ENCODE measurements at places on chromosomes 4 and X.

- DNase-seq, result no peak
Observed at GRCh38 chrX:17409566-17410290, 34.7 kb downstream of the NHS start.

DNA sequence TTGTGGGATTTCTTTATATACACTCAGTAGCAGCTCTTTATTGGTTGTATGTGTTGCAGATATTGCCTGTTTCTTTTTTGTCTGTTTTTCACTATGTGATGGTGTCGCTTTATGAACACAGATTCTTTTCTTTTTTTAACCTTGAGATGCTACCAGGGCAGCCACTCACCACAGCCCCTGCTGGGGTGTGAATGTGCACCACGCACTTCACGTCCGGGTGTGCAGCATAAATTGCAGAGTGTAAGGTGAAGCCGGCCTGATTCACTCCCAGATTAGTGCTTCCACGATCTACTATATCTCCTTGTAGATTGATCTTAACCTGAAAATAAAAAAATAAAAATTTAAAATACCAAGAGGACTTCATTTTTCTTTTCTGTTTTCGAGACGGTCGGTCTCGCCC, 71.4 kb downstream of the FAM193A start:
- DNase-seq, result no peak

DNA sequence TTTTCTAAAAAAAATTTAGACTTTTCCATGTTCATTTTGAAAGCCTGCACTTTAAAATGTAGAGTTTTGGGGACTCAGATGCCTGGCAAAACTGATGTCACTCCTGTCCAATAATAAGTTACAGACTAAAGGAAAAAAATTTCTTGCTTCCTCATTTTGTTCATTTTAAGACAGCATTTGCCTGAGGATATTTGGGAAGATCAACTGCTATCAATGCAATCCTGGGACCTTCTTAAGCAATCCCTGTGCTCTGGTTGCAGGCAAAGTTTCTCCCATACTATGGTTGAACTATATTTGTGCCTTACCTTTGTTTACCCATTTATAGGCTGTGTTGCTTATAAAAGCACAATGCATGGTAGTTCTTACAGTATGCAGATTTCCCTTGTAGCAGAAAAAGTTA, 280.4 kb downstream of the CFAP47 start:
- DNase-seq, result no peak

- no peak for DNase-seq
Observed at GRCh38 chr4:83328521-83329187, 6.0 kb downstream of the HPSE start.

- DNase-seq, result no peak
Observed at GRCh38 chrX:136572030-136572429, 40.0 kb downstream of the VGLL1 start.

DNA sequence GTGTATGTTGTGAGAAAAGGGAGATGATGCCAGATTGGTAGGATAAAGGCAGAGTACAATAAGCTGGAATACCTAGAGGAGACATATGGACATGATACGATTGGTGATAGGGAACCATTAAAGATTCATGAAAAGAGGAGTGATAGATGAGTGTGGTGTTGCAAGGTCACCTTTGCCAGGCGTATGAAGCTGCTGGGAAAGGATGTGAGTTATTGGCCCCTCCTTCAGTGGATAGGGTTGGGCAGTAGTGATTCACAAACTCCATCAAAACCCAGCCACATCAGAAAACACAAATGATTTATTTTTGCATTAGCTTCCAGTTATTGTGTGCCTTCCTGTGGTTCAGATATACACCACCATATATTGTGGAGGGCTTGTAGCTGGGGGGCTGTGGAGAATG, 34.3 kb downstream of the TMEM164 start:
- DNase-seq, result no peak

DNA sequence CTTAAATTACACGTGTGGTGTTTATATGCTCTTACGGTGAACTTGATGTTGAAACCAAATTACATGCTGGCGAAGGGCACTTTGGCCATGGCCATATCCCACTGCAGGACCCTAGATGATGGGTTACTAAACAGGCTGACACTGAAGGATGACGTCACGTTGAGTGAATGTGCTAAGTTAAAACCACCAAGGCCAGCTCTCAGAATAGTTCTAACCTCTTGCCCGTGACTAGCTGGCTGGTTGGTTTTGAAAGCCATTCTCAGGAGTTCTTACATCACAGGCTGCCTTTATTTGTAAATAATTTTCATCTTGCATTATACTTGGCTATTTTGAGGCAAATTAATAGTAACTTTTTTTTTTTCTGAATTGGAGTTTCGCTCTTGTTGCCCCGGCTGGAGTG, 41.3 kb upstream of the PHEX start:
- DNase-seq, result no peak

DNA sequence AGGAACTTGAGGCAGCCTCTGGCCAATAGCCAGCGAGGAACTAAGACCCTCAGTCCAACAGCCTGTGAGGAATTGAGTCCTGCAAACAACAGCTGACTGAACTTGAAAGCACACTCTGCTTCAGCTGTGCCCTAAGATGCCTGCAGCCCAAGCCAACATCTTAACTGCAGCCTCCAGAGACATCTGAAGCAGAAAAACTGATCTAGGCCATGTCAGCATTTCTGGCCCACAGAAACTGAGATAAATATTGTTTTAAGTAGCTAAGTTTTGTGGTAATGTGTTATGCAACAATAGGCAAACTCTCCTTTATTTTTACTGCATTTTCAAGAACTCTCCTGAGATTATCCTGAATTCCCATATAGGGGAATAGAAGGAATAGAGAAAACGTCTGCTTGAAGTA, 24.4 kb upstream of the PIGA start:
- DNase-seq, result no peak

DNA sequence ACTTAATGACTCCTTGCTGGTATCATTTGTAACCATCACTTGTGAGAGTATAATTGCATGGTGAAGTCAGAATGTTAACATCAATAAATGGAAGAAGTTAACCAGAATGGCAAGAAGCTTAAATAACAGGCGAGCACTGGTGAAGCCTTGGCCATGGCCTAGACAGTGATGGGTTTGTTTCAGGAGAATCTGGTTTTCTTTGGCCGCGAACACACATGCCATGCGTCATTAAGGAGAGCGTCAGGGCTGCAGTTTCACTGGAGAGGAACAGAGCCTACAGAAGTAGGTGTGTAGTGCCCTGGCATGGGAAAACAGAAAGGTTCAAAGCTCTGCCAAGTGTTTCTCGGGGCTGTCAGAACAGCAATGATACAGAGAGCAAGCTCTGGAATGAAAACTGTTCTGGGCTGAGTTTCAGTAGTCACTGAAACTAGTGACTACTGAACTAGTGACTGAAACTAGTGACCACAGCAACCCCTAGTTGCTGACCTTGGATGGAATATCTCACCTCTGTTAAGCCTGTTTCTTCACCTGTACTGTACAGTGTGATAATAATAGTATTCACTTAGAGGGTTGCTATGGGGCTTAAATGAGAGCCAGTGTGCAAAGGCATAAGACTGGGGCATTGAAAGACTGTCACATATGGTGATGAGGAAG, 93.8 kb downstream of the C4orf51 start:
- DNase-seq, result no peak

GRCh38 chr4:39044956-39045826, 13.0 kb upstream of the TMEM156 start:
- DNase-seq, result no peak

DNA sequence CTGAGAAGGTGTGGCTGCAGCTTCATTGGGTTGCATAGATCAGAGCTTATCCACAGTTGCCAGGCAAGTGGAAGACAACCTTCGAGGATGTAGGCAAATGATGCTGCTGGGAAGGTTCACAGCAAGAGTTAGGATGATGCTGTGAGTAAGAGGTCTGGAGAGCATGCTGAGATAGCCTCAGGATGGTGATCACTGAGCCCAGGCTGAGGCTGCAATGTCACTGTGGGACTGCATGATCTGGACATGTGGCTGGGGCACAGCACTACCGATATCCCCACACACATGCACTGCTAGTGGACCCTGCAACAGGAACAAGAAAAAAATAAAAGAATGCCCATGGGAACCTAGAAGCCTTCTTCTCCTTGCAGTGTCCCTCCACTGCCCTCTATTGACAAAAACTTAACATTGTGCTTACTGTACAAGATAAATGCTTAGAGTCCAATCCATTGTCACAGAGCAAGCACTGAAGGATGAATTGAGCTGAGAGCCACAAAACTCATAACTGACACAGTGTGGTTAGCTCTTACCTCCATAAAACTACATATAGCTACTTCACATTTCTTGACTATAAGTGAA, 105.6 kb downstream of the CNKSR2 start:
- peak; percentile 62 for DNase-seq

GRCh38 chr4:106601519-106601918, 232.9 kb upstream of the GIMD1 start:
- DNase-seq, result no peak

DNA sequence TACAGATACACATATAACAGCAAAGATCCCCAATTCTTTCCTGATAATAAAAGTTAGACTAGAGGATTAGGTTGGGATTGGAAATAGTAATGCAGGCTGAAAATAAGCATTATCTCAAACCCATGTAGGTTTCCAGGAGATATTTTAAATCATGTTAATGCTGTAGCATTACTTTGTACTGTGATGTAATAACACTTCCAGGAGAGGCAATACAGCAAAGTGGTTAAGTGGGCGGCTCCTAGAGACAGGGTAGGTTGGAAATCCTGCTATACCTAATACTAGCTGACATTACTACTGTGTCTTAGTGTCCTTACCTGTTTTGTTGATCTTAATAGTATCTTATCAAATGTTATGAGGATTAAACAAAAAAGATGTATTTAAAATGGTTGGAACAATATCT, 9.6 kb downstream of the PAICS start:
- DNase-seq, result no peak

- DNase-seq, result no peak
Observed at GRCh38 chrX:83535417-83536196, 27.5 kb downstream of the POU3F4 start.

DNA sequence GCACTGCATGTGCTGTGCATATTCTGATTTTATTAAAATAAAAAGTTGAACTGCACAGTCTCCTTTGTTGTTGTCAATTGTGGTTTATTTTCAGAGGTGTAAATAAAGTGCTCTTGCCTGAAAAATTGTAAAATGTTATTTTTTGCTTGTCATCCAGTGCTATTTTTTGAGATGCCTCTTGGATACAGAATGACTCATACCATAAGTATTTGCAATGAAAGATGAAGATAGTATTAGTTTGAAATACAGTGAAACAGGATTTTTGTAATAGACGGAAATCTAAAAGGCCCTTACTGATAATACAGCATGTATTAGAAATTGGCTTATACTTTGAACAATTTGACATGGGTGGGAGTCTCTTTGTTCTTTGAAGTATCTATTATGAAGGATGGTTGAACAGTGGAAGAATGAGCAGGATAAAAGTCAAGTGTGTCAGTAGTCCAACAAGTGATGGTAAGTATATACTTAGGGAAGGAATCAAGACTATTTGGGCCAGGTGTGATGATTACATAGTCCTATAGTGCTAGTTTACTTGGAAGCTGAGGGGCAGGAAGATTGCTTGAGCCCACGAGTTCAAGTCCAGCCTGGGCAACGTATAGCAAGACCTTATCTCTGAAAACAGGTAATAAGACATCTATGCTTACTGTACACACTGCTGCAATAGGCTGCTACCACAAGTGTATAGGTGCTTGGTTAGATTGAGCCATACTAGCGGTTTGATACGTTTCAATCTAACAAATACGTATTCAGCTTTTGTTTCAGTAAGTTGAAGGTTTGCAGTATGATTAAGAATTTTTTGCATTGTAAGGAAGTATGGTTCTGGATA, 16.4 kb downstream of the DDX3X start:
- no peak for DNase-seq

DNA sequence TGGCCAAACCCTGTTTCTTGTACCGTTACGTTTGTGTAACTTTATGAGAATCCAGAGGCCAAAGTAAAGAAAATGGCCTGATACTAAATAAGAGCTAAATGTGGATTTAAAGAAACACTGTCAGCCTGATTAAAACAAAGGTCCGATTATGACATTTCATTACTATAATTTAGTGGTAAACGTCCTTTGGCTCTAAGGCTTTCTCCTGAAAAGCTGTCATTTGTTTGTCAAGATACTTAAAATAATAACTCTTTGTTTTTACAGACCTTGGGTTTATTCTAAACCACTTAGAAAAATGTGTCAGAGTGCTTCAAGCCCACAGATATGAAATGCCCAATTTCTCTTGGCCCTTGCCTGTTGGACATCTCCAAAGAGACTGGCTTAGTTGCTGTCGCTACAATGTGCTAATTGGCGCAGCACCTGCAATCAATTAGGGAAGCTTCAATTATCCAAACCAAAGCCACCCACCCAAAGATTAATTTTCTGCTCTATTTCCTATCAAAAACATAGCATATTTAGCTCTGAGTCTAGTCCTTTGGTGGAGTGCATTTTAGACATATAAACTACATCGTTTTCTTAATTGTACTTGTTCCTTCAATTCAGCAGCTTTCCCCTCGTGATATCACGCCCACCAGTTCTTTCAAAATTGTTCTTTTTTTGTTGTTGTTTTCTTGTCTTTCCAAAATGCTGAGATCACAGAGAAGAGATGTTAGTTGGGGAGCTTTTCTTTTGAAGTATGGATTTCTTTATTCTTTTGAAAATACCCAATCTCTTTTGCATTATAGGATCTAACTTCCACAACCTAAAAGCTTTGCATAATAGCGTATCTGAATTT, 13.6 kb downstream of the SMIM20 start:
- DNase-seq, result no peak

DNA sequence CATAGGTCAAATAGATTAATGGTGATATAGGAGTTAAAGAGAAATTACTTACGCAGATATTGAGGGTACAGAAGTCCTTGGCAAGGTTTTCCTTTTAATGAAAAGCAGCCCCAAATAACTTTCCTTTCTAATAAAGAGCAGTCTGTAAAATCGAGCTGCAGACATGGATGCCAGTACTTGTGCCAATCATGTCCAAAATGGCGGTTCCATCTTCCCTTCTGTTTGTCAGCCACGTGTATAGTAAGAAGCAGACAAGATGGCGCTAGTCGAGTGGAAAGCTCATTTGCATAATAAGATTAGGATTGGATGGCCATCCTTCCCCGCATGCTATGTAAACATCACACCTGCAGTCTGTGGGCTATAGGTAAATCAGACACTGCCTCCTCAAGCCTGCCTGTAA, 68.5 kb downstream of the FGFBP1 start:
- no peak for DNase-seq

GRCh38 chrX:1181170-1181569, 31.3 kb downstream of the CRLF2 start:
- no peak for DNase-seq

GRCh38 chr4:123300222-123301039, 96.2 kb upstream of the SPRY1 start:
- DNase-seq, result no peak

- peak; percentile 50 for DNase-seq
Observed at GRCh38 chr4:34720571-34720970, 1523.7 kb downstream of the ARAP2 start.

All from SK-N-DZ (cell line).